Mesenchymal stem cell (in vitro differentiated cells and primary cell): ENCODE measurements at places on chromosomes 2 and 18.

- DNase-seq, result no peak
Observed at GRCh38 chr18:52953387-52953786, 613.4 kb downstream of the DCC start.

DNA sequence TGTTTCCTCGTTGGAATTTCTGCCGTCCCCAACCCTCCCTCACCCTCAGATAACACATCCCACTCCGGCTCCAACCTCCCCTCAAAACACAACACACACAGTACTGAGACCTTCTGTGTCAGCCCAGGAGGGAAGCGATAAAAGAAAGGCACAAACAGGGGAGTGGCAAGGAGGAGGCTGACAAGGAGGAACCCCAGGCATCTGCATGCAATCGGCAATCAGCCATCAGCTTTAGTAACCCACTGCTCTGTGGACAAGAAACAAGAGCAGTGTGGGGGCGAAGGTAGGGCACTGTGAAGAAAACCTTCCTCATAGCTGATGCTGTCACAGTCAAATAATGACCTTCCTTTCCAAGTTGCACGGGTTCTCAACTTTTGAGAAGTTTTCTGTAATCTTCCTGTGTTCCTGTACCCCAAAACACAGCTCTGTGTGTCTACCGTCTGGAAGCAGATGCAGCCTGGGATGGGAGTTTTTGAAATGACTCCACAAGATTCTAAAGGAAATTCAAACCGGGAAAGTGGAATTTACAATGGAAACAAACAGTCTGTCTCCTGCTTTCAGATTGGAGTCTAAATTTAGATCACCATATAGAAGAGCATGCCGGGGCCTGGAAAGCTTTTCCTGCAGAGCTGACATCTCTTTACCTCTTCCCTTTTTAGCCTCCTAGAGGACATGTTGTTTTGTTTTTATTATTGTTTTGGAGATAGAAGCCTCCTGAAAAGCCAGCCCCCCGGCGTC lies 16.4 kb upstream of the LPIN2 start:
- peak; percentile 88 for DNase-seq

GRCh38 chr2:171800639-171801038 lies 93.4 kb downstream of the SLC25A12 start:
- DNase-seq, result no peak

DNA sequence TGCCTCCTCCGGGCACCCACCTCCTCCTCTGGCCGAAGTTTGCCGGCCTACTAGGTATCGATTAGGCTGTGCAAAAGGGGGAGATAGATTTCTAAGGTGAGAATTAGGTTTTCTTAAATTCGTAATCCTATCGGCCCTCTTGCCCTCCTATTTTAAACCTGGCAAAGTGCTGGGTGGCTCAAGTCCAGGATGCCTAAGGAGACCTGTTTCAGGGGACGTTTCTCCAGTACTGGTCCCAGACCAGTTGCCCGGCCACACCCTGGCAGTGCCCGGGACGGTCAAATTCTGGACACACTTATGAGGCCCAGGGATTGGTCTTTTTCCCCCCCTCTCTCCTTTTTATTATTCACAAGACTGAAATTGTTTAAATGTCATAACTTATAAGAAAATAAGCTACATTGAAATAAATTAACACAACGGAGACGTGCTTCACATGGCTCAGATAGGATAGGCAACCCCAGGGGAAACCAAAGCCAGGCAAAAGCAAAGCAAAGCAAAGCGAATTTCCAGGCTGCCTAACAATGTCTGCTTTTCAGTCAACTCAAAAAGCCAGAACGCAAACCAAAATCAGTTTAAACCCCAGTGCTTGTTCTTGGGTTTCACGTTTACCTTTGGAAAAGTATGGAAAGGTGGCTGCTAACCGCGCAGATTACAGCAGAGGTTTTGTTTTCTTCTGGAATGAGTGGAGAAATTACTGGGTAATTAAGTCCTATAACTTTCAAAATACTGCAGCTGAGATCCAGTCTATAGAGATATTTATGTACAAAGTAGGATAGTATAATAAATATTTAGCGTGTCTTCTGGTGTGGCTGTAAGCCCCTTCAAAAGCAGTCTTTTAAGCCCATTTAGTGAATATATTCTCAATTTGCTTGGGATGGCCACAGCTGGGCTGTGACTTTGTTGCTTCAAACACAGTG lies 3.0 kb downstream of the GBX2 start:
- DNase-seq, result no peak

- no peak for DNase-seq
Observed at GRCh38 chr18:48927286-48928080, 23.3 kb downstream of the SMAD7 start.

- DNase-seq, result peak; percentile 89
Observed at GRCh38 chr2:183063083-183063482, 15.5 kb upstream of the DUSP19 start.

- no peak for DNase-seq
Observed at GRCh38 chr18:41996020-41996419, 41.0 kb downstream of the PIK3C3 start.

DNA sequence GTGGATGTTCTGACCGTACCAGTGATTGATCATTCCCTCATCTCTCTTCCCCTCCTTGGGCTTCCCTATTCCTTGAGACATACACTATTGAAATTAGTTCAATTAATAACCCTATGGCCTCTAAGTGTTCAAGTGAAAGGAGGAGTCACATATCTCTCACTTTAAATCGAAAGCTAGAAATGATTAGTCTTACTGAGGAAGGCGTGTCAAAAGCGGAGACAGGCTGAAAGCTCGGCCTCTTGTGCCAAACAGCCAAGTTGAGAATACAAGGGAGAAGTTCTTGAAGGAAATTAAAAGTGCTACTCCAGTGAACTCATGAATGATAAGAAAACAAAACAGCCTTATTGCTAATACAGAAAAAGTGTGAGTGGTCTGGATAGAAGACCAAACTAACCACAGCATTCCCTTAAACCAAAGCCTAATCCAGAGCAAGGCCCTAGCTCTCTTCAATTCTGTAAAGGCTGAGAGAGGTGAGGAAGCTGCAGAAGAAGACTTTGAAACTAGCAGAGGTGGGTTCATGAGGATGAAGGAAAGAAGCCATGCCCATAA lies 144.4 kb upstream of the LYPD6 start:
- DNase-seq, result no peak
